ENCODE measurements at places on chromosomes 5 and 9.
A peak's percentile ranks its signal among the peaks of the same experiment; 100 is the strongest.

DNA sequence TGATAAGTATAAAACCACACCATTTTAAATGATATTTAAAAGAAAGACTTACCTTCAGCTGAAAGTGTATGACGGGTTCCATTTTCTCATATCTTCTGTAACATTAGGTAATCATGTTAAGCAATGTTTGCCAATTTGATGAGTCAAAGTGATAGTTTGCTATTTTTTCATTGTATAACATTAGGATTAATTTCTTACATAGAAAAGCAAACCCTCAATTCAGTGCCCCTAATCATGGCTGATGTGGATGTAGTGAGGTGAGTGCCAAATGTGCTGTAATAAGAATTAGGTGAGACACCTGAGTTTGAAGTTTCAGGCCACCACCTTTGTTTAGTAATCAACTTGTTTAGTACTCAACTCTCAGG lies 68.0 kb downstream of the UNC13B start:
- no peak for DNase-seq

GRCh38 chr9:13445103-13445500 lies 165.6 kb upstream of the MPDZ start:
- no peak for DNase-seq

DNA sequence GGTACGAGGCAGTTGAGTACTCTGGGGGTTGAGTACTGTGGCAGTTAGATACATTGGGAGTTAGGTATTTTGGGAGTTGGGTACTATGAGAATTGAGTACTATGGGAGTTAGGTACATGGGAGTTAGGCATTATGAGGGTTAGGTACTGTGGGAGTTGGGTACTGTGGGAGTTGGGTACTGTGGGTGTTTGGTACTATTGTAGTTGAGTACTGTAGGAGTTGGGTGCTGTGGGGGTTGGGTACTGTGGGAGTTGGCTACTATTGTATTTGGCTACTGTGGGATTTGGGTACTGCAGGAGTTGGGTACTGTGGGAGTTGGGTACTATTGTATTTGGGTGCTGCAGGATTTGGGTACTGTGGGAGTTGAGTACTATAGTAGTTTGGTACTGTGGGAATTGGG lies 4.8 kb upstream of the SLC6A19 start:
- no peak for DNase-seq

DNA sequence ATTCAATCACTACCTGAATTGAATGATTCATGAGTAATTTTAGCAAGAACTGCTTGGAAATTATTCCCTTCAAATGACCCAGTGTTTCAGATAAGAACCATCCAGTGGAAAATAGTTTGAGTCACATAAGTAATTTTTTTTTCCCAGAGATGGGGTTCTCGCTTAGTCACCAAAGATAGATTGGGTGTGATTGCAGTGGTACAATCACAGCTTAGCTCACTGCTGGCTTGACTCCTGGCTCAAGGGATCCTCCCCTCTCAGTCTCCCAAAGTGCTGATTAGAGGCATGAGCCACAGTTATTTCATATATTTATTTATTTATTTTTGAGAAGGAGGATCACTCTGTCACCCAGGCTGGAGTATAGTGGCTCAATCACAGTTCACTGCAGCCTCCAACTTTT lies 574.5 kb upstream of the ARRDC3 start:
- no peak for DNase-seq

GRCh38 chr5:160044391-160044804 lies 35.5 kb downstream of the TTC1 start:
- DNase-seq = no peak

DNA sequence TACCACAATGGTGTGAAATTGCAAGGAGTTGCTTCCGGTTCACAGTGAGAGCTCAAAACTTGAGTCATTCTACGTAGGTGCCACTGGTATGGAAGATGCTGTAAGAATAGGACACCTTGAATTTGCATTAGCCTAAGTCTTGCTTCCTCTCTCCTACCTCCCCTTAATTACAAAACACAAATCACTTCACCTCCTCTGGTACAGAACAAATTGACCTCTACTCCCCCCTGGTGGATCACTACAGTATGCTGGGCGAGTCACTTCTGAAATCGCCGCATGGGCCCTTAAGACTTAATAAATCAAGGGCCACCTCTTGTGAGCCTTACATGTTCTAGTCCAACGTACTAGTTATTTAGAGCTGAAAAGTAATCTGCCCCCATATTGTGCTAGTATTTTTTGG lies 145.3 kb upstream of the SMARCA2 start:
- DNase-seq = peak; percentile 36

- no peak for DNase-seq
Measured at GRCh38 chr5:127649018-127649439, at the start of gene CTXN3. CTXN3 (plus strand) TSS chr5:127649082; CDS start chr5:127657522, 8,440 bp downstream.

DNA sequence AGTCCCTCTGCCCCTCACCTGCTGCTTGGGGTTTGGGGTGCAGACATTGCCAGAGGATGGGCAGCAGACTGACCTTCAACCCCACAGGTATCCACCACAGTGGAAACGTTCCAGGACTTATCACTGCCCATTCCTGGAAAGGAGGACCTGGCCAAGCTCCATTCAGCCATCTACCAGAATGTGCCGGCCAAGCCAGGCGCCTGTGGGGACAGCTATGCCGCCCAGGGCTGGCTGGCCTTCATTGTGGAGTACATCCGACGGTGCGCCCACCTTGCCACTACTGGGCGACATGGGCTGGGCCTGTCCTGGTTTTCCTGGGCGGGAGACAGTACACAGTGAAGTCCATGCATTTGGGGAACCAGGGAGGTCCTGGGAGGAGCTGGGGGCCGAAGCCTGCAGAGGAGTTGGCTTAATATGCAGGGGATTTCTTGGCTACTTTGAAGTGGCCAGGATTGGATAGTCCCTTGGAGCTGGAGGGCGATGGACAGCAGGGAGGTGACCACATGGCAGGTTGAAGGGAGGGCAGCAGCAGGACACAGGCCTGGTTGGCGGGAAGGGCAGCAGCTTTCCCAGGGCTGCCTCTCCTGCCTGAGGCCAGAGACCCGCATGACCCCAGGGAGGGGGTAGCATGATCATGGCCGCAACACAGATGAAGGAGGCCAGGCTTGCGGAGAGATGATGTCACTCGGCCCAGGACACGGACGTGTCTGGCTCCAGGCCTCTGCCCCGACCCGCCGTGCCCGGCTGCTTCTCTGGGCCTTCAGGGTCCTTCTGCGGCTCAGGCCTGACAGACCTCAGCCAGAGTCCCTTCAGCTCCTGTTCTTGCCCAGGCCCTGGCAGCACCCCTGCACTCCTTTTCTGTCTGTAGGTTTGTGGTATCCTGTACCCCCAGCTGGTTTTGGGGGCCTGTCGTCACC lies 34.6 kb downstream of the USP20 start:
- no peak for DNase-seq

- DNase-seq = no peak
Measured at GRCh38 chr9:126518763-126519162, 95.0 kb upstream of the LMX1B start.

DNA sequence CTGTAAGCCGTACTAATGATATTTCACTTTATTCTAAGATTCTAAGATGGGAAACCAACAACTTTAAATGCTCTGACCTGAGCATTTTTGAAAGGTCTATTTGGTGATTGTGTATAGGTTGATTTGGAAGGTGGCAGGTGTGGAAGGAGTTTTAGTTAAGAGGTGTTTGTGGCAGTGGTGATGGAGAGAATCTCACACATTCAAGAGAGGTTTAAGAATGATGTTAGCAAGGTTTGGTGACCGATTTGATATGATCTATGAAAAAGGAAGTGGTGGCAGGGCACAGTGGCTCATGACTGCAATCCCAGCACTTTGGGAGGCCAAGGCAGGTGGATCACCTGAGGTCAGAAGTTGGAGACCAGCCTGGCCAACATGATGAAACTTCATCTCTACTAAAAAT lies 319.2 kb upstream of the CD180 start:
- no peak for DNase-seq

GRCh38 chr5:2178071-2178477 lies 295.3 kb upstream of the IRX4 start:
- no peak for DNase-seq

DNA sequence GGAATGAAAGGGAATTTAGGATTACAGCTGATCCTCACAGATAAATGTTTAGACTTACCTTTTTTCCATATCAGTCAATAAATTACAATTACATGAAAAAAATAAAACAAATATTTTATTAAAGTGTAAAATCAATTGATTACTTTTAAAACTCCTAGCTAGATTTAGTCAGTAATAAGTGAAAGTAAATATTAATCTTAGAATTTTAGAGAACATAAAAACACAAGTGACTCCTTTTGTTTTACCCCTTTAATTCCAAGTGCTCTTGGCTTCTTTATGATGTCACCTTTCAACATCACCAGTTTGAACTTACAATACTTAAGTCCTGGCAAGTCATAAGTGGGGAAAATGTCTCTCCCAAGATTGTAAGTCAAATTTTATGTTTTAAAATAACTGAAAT lies at the start of gene CYLC2:
Gene CYLC2, plus strand, starts transcription at position 301 of the 400 bp plus-strand sequence. Its CDS starts 48 bp downstream, at position 349.
- no peak for DNase-seq

- no peak for DNase-seq
Measured at GRCh38 chr5:2203774-2204173, 321.0 kb upstream of the IRX4 start.

GRCh38 chr9:120928483-120929228 lies 2.1 kb upstream of the TRAF1 start:
- DNase-seq = peak; percentile 86

GRCh38 chr5:16131878-16132277 lies 47.7 kb downstream of the MARCHF11 start:
- DNase-seq = no peak

- no peak for DNase-seq
Measured at GRCh38 chr5:139137697-139138096, 60.5 kb downstream of the SIL1 start.

- DNase-seq = no peak
Measured at GRCh38 chr5:81750308-81751008, 439 bp downstream of the SSBP2 start.

- no peak for DNase-seq
Measured at GRCh38 chr5:53368516-53368915, 111.9 kb upstream of the FST start.

DNA sequence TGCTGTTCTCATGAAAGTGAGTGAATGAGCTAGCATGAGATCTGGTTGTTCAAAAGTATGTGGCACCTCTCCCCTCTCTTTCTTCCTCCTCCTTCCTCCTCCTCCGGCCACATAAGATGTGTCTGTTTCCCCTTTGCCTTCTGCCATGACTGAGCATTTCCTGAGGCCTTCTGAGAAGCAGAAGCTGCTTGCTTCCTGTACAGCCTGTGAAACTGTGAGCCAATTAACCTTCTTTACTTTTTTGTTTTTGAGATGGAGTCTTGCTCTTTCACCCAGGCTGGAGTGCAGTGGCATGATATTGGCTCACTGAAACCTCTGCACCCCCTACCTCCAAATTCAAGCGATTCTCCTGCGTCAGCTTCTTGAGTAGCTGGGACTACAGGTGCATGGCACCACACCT lies 6.1 kb downstream of the S100Z start:
- peak; percentile 11 for DNase-seq

- DNase-seq = no peak
Measured at GRCh38 chr9:9747787-9748186, 865.0 kb downstream of the PTPRD start.

DNA sequence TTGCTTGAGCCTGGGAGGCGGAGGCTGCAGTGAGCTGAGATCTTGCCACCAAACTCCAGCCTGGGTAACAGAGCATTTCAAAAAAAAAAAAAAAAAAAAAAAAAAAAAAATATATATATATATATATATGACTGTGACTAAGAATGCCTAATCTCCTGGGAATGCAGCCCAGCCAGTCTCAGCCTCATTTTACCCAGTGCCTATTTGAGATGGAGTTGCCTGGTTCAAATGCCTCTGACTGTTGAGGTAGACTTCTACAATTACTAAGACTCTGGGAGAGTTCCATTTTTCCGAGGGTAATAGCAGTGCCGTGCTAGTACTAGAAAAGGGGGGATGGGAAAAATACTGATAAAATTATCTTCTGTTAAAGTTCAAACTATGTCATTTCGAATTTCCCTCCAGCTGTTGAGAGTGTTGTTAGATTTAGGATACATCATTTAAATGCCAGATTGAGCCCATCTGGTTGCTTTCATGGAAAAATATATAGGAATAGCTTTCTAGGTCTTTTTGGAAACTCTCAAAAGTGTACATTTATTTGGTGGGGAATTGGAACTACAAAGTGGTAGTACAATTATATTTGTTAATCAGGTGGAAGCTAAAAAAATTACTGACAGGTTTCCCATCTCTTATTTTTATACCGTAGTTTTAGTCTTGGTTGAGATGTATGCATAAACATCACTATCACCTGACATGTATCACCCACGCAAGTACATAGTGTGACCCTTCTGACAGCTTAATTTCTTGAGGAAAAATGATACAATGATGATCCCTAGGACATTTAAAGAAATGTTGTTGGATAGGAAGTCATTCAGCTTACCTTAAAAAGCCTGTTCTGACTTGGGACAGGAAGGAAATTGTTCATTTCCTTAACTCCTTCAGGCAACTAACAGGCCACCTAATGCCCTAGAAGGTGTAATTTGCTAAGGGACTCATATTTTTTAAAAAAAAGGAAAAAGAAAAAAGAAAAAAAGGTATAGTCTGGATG lies 214.9 kb downstream of the ADAMTSL1 start:
- no peak for DNase-seq

GRCh38 chr9:129987047-129987446 lies 55.9 kb downstream of the FNBP1 start:
- no peak for DNase-seq

DNA sequence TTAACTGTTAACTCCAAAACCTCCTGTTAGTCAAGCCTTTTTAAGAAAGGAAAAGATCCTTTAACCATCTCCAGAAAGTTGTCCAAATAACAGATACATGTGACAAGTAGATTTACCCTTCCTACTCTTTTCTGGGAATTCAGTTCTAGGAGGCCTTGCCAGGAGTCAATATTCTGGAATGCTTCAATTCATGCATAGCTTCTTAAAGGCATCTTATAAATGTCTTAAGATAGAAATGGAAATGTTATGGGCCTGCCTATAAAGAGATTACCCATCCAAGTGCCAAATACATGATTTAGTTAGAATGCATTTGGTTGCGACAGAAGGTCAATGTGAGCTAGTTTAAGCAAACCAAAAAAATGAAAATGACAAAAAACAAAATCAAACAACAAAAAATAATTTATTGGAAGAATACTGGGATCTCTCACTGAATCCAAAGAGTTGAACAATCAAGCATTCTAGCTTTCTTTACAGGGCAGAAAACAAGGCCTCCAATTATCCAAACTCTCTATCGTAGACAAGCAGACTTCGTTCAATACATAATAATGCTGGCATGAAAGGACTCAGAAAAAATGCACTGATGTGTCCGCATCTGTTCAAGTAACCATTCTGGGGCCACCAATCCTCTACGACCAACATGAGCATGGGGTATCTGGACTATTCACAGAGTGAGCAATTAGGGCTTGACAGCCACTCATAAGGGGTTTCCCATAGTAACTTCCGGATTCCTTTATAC lies 188.6 kb downstream of the CTNND2 start:
- DNase-seq = no peak

Data from stimulated activated naive CD8-positive, alpha-beta T cell treated with anti-CD3 and anti-CD28 coated beads, Interleukin-15, Interleukin-2, amounts not matched to agents 100 U/mL and 50 U/mL, for 24 hours (primary cell).